ENCODE measurements at places on chromosomes 6 and 20.

DNA sequence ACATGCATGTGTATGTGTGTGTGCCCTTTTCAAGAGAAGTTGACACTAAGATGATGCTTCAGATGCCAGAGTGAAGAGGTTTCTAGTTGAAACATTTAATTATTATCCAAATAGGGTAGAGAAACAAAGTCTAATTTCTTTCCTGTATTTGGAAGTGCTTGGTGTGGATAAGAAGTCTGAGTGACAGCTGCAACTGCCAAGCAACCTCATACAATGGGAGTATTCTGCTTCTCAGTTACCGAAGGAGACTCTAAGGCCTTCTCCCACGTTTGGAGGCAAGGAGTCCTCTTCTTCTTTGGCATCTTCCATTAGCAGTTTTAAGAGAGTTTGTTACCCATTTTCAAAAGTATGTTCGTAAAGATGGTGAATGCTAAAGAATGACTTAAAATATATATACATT is 82.4 kb downstream of the HDGFL1 start:
- no peak for DNase-seq

DNA sequence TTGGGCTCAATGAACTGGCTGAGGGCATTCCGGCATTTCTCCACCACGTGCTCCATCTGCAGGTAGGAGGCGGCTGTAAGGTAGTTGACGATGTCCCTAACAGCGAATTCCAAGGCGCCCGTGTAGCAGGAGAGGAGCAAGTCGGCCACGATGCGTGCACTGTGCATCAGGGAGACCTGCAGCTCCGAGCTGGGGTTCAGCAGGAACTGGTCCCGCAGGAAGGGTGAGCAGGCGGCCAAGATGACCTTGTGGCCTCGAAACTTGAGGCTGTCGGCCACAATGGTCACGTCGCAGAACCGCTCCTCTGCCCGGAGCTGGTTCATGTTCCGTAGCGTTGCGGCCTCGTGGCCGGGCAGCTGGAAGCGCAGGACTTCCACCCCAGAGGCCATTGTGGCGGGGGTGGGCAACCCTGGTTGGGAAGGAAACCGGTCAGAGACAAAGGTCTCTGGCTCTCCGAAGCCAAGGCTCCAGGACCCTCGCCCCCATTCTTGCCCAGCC is 920 bp downstream of the ZBTB12 start:
- DNase-seq = no peak

- DNase-seq = no peak
Measured at GRCh38 chr20:50434653-50435396, 75.4 kb upstream of the PTPN1 start.

GRCh38 chr6:127851197-127851596 is 49.7 kb downstream of the THEMIS start:
- DNase-seq = no peak

DNA sequence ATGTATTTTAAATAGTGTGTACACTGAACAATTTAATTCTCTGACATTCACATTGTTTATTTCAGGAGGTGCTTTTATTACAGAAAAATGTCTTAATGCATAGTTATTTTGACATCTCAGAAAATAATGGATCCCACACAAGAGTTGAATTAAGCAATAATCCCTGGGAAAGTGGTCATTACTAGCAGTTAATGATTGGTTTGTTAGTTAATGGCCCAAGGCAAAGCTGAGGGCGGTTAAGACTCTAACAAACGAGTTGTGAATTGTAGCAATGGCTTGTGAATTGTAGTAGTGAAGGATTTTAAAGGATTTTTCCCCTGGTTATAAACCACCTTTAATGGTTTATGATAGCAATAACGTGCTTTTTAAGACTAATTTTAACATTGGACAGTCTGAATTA is 1316.0 kb upstream of the GJE1 start:
- DNase-seq = no peak

GRCh38 chr6:82611751-82612150 is 248.1 kb downstream of the TPBG start:
- DNase-seq = no peak

GRCh38 chr6:128161263-128161662 is 260.4 kb upstream of the THEMIS start:
- DNase-seq = no peak

DNA sequence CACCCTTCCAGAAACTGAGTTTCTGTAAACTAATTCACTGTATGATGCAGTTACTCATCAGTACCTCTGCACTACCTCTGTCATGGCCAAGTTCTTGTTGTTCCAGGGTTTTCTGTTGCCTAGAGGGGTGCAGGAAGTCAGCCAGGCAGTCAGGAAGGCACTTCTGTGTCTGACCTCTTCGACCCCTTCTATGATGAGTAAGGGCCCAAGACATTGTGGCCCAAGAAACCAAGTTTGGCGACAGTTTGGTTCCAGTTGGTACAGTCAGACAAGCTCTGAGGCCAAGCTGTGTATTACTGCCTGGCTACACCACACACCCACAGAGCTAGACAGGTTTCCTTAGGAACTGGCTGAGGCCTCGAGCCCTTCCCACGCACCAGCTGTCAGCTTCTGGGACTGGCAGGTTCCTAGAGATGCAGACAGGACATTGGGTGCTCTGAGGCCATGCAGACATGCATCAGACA is 41.2 kb downstream of the TRAF3IP2 start:
- DNase-seq = no peak

DNA sequence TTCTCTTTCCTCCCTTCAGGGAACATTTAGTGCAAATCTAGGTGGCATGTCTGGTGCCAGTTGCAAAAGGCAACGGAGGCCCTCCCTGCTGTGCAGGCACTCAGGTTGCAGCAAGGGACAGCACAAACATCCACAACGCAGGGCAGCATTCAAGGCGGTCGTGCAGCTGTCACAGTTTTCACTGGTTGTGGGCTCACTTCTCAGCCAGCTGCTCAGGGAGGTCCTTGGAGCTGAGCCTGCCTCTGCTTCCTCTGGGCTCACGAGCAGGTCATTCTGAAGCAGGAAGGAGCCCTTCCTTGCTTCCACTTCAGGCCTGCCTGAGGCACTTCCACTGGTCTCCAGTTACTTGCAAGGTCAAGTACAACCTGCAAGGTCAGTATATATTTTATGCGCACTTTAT is 3.8 kb upstream of the NPEPL1 start:
- no peak for DNase-seq

DNA sequence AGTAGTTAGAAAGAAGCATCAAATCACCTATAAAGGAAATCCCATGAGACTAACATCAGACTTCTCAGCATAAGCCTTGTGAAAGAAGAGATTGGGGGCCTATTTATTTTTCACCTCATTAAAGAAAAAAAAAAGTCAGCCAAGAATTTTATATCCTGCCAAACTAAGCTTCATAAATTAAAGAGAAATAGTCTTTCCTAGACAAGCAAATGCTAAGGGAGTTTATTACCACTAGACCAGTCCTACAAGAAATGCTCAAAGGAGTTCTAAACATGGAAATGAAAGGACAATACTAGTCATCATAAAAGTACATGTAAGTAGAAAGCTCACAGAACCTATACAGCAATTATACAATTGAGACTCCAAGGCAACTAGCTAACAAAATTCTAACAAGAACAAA is 96.5 kb upstream of the OLIG3 start:
- DNase-seq = no peak

- DNase-seq = no peak
Measured at GRCh38 chr6:43494321-43494720, 15.8 kb downstream of the LRRC73 start.

- DNase-seq = no peak
Measured at GRCh38 chr6:119166024-119166784, 87.7 kb upstream of the FAM184A start.

DNA sequence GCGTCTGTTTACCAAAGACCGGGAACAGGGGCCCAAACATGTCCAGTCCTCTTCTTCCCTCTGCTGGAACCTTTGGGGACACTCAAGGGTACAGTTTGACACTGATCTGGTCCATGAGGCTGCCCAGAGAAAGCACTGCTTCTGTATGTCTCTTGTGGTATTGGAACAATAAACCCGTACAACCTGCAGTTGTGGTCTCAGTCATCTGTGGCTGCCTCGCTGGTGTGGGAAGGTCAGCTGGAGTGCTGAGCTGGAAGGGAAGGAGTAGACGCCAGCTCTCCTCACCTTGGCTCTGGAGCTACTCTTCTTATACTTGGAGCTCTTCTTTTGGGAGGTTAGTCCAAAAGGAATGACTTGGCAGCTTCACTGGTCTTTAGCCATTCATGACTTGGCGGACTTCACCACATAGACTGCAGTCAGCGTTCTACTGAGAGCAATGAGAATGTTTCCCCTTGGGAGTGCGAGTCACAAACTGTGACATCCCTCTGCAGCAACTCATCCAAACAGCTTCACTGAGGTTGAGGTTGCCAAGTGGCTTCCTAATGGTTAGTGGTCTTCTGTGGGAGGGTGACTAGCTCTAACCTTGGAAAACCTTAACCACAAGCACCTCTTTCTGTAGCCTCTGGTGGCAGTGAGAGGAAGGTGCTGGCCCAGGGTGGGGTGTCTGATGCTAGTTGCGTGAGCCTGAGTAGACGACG is 81.2 kb downstream of the ASXL1 start:
- no peak for DNase-seq

- no peak for DNase-seq
Measured at GRCh38 chr6:136945711-136946121, 23.6 kb downstream of the SLC35D3 start.

Data from stimulated activated CD4-positive, alpha-beta T cell treated with anti-CD3 and anti-CD28 coated beads, Interleukin-1b, Interleukin-23, amount 100 ng/mL, for 1 hour (primary cell).